ENCODE measurements at places on chromosomes 12 and 14. TPM values are rescaled to one million over a fixed set of nuclear protein-coding genes. Genes with fewer than 3 reads are reported as not detected.

Gene RNU4-1
- total RNA-seq, result not detected

Gene OR11H12
- total RNA-seq, result not detected

Gene AP5M1
- 19.7 TPM for total RNA-seq

Gene TSPAN19
- total RNA-seq, result not detected

Gene SDSL
- 24.5 TPM for total RNA-seq

Gene EML5
- 0.32 TPM for total RNA-seq

Gene CD63
- total RNA-seq, result 681 TPM

Gene SOAT2
- total RNA-seq, result 0.30 TPM

Gene LACRT
- total RNA-seq, result not detected

Gene JAG2
- 27.4 TPM for total RNA-seq

Gene TMEM132C
- not detected for total RNA-seq

Gene PPP1R36
- 0.19 TPM for total RNA-seq

Gene CLEC1A
- total RNA-seq, result not detected

Gene PNMA1
- total RNA-seq, result 59.0 TPM

Gene NOP9
- total RNA-seq, result 16.4 TPM

Gene CEBPE
- not detected for total RNA-seq

Measured in A549 treated with AZD2906 at 1 μM for 4 hours (cell line).